ENCODE measurements at places on chromosomes 1 and 21.
A peak's percentile ranks its signal among the peaks of the same experiment; 100 is the strongest.

DNA sequence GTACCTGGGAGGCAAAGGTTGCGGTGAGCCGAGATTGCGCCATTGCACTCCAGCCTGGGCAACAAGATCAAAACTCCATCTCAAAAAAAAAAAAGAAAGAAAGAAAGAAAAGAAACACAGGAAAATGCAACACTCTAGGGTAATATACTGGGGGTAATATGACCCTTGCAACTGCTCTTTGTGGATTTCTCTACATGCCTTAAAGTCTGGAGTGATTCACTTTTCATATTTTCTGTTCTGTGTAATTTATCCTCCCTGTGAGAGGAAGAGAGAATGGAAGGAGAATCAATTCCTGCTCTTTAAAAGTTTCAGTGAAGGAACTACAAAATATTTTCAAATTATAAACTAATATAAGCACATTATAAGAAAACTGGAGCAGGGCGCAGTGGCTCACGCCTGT, 22.7 kb downstream of the RIT1 start:
- no peak for DNase-seq

GRCh38 chr1:87130438-87130837, 198.2 kb upstream of the LMO4 start:
- DNase-seq = no peak

GRCh38 chr1:117467336-117467735, 100.1 kb downstream of the MAN1A2 start:
- no peak for DNase-seq

DNA sequence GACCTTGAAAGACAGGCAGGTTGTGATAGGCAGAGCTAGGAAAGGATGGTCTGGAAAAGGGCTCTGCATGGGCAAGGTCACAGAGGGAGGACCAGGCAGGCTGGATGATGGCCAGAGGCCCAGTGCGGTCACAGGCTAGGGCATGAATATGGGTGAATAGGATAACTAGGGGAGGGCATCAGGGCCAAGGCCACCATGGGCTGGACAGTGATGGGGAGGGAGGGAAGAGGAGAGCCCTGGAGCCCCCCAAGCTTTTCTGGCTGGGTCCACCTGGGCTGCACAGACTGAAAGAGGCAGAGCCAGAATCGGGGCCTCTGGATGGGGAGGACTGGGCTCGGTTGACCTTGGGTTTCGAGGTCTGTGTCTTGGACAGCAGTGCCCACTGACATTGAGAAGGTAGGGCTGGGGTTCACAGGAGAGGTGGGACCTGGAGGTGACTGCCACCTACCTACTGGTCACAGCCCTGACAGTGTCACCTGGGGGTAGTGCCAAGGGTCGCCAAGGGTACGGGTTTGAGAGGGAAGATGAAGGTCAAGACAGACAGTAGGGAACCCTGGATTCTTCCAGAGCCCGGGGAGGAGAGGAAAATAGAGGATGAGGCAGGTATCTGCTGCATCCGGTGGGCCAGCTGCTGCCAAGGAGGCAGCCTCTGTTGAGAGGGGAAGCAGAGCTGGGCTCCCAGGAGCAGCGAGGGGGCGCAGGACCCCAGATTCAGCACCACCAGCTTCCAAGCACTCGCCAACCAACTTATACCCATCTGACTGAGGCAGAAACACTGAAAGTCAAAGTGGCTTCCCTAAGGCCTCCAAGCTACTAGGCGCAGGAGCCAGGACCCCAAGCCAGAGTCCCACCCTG, 6.1 kb upstream of the NPHP4 start:
- DNase-seq = no peak

DNA sequence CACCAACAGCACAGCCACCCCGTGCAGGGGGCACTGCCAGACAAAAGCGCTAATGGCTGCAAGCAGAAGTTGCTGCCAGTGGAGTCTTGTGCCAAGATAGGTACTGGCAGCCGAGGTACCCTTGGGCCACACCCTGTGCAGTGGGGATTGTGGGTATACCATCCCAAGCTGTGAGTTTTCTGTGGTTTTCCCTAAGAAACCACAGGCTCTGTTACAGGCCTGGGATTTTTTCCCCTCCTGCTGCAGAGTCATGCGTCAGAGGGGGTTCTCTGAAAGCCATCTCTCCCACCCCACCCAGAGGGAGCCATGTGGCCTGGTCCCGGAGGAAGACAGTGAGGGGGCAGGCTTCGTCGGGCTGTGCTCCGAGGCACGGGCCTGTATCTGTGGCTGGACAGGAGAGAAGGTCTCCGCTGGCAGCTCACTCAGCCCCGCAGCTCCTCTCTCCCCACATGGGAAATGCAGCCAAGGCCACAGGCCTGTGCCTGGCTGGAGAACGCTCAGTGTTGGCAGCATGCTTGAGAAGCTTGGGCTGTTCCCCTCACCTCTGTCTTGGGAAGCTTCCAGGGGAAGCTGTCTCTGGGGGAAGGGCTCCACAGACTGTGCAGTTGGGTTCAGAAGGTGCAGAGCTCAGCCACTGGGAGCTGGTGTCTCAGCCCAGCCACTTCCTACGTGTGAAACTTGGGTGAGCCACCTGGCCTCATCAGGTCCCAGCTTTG, 42.5 kb downstream of the NEK2 start:
- no peak for DNase-seq

GRCh38 chr1:205813755-205814058, 709 bp upstream of the SLC41A1 start:
- DNase-seq = peak; percentile 16

DNA sequence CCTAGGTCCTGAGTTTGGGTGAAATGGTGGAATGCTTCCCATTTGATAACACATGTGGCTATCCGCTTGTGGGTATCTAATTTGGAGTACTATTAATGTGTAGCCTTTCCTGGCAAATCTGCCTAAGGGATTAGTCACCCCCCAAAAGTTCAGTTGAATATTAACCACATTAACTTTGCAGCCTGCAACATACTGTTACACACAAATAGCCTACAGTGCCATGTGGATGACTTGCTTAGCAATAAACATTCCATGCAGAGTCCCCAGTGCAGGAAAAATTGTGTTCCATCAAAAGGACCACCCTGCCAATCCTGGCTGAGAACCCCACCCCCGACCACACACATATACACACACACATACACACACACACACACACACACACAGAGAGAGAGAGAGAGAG, 303.3 kb upstream of the ESRRG start:
- DNase-seq = no peak

DNA sequence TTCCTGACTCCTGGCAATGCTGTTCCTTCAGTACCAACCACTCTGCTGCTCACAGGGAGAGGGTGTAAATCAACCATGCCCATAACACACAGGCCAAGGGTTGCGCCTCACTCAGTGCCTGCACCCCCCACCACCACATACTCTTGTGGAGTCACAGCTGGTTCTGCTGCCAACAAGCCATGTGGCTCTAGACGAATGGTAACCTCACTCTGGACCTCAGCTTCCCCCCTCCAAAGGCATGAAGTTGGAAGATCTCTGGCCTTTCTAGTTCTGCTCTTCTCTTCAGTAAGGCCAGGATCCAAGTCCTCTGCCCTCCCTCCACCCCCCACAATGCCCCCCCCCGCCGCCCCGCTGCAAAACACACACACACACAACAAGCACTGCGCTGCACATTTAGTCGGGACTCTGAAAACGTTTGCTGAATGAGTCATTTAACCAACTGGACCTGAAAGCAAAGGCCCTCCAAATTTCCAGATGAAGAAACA, 1.7 kb upstream of the GLIS1 start:
- DNase-seq = no peak

GRCh38 chr1:18032172-18032859, 75.3 kb upstream of the IGSF21 start:
- DNase-seq = no peak

Measured in T-helper 2 cell (primary cell).